Fibroblast of skin of right quadriceps (primary cell): ENCODE measurements at places on chromosomes 12 and 14.

- peak; percentile 71 for DNase-seq
These were observed 60.5 kb downstream of the PTPRQ start for GRCh38 chr12:80504389-80505163.

GRCh38 chr14:79571366-79571765, 639.9 kb downstream of the DIO2 start:
- no peak for DNase-seq

GRCh38 chr12:96233939-96234461, 39.8 kb downstream of the ELK3 start:
- peak; percentile 78 for DNase-seq

GRCh38 chr12:49672301-49673217, 34.6 kb downstream of the FMNL3 start:
- no peak for DNase-seq

DNA sequence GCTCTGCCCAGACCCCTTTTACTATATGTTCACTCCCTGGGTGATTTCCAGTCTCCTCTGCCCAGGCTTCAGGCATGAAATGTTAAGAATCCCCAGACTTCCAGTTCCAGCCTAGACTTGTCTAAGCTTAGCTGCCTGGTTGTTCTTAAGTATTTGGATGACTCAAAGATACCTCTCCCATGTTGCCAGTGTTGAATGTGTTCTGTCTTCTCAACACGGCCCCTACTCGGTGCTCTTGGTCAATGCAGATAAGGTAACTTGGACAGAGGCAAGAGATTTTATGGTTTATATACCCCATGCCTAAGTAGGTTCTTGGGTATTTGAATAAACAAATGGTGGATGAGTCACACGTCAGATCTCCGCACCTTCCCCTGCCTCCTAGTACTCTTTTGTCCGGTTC, 13.6 kb downstream of the PIWIL1 start:
- no peak for DNase-seq

DNA sequence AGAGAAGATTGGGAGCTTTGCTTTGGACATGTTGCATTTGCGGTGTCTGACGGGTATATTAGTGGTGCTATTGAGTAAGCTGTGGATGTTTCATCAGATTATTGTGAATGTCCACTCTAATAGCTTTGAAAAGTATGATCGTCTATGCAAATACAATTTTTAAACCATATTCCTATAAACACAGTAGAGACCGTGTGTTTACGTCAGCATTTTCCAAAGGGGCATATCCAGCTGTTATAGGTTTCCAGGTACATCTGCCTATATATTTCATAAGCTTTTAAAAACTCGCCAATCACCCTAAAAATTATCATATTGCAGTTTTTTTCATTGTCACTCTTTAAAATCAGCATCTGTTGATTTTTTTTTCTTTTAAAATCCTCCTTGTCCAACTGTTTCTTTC, 91.7 kb downstream of the NKX2-1 start:
- no peak for DNase-seq

- DNase-seq = no peak
These were observed 18.8 kb downstream of the ACVRL1 start for GRCh38 chr12:51926064-51926632.

DNA sequence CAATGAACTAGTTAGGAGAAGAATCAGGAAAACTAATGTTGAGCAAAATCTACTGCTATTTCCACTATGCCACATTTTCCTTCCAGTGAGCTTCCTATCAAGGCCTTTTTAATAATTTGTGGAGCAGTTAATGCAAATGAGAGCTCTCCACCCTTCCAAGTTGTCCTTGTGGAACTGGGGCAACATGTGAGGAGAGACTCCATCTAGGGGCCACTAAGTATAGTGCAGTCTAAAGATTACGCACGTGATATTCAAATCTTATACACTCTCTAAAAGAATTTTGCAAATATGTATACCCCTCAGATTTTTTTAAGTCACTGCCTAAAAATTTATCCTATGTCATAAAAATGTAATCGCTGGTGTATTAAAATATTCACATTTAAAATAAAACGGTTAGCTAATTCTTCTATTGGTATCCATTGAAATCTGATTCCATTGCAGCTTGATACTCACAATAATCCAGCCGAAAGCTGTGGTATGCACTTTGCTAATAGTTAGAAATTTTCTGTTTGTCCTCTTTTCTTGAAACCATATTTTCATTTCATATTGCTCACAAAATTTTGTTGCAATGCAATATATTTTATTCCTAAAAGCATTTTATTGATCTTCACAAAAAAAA, 100.1 kb downstream of the PAH start:
- DNase-seq = peak; percentile 29

DNA sequence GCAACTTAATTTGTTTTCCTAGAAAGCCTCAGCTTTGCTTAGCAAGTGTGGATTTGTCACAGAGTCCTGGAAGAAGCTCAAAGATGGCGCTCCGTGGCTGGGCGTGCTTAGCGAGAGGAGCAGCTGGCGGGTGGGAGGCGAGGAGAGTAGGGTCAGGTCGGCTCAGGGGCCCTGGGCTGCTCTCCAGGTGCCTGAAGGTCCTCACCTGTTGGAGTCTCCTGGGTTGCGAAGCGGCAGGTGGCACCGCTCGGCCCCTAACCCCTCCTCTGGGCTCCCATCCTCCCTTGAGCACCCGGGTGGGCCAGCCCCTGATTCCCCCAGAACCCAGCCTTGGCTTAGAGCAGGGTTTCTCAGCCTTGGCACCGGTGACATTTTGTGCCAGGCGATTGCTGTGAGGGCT, 25.1 kb downstream of the LRTM2 start:
- no peak for DNase-seq

DNA sequence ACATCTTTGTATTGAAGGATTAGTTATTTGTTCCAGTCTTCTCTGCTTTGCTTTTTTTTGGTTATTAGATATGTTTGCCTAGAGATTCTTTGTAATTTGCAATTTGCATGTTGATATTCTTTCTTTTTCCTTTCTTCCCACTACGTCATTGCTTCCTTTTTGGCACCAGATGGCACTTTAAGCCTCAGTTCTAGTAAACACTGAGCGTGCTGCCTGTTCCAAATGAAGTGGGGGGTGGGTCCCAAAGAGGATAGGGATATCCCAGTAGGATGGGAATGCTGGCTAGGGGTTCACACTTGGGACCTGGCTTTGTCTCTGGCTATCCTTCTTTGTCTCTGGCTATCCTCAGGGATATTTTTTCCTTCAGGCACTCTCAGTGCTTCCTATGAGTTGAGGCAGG, 17.0 kb downstream of the EAPP start:
- DNase-seq = no peak

DNA sequence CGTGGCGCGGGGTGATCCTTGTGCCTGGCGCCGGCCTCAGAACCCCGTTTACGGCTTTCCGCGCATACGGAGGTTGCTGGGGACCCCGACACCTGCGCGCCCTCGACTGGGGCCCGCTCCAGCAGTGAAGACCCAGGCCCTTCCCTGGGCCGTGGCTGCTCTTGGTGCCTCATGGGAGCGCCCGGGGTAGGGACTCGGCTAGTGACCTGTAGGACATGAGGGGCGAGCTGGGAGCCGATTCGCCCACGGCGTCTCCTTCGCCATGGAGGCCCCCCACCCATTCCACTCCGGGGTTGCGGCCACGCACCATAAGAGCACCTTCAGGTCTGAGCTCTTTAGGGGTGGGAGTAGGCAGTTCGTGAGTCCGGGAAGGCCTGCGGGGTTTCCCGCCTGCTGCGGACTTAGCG, 14.2 kb upstream of the PAX9 start:
- no peak for DNase-seq

- DNase-seq = no peak
These were observed 50.6 kb upstream of the FUT8 start for GRCh38 chr14:65361920-65362319.

GRCh38 chr12:131783915-131784541, 44.2 kb upstream of the MMP17 start:
- peak; percentile 80 for DNase-seq
